CD4-positive, alpha-beta memory T cell (primary cell): ENCODE measurements at places on chromosomes 4 and X.

DNA sequence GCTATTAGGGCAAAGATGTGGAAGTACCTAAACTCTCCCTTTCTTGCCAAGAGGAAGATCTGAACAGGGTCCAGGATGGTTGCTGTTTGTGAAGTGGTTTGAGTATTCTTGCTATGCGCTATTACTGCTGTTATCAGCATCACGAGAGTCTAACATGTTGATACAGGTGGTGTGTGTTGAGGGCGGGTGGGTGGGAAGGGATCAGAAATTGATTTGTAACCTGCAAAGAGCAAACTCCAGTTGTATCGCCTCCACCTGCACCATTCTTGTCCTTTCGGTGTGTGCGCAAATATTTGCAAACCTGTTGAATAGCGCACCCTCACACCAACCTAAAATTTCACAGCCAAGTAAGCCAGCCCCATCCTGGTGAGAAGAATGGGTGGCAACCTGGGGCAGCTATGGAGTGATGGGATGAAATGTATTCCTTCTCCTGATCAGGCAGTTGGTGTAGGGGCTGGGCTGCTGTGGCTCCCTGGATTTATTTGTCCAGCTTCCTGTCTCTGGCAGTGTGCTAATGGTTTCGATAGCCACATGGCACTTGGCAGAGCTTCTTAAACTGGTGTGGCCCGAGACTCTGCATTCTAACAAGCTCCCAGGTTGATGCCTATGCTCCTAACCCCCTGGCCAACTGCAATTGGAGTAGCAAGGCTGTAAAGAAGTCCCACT lies 102.6 kb upstream of the SCML1 start:
- DNase-seq: no peak

- DNase-seq: no peak
Measured at GRCh38 chrX:150352581-150352980, 10.5 kb upstream of the MAMLD1 start.

DNA sequence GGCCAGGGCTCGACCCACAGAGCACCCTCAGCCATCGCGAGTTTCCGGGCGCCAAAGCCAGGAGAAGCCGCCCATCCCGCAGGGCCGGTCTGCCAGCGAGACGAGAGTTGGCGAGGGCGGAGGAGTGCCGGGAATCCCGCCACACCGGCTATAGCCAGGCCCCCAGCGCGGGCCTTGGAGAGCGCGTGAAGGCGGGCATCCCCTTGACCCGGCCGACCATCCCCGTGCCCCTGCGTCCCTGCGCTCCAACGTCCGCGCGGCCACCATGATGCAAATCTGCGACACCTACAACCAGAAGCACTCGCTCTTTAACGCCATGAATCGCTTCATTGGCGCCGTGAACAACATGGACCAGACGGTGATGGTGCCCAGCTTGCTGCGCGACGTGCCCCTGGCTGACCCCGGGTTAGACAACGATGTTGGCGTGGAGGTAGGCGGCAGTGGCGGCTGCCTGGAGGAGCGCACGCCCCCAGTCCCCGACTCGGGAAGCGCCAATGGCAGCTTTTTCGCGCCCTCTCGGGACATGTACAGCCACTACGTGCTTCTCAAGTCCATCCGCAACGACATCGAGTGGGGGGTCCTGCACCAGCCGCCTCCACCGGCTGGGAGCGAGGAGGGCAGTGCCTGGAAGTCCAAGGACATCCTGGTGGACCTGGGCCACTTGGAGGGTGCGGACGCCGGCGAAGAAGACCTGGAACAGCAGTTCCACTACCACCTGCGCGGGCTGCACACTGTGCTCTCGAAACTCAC lies 3.6 kb downstream of the MID1IP1 start:
- DNase-seq: no peak

- no peak for DNase-seq
Measured at GRCh38 chr4:120922381-120923206, at the start of gene PRDM5. PRDM5 (minus strand) TSS chr4:120922726; CDS start chr4:120922608, 118 bp downstream.

DNA sequence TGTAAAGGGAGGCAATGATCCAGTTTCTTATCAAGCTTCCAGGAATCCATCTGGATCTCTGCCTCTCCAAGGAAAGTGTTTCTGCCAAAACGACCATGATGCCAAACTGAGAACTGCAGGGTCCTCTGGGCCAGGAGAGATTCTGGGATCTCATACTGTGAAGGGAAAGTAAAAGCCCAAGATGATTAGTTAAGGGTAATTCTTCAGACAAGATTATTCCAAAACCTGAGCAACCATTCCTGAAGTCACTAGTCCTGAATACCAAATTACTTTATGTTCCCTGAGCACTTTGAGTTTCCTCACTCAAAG lies 42.0 kb downstream of the SRPX2 start:
- no peak for DNase-seq

- DNase-seq: no peak
Measured at GRCh38 chrX:68043713-68044438, 389.4 kb downstream of the OPHN1 start.

GRCh38 chr4:98773638-98774037 lies 115.2 kb upstream of the TSPAN5 start:
- no peak for DNase-seq

DNA sequence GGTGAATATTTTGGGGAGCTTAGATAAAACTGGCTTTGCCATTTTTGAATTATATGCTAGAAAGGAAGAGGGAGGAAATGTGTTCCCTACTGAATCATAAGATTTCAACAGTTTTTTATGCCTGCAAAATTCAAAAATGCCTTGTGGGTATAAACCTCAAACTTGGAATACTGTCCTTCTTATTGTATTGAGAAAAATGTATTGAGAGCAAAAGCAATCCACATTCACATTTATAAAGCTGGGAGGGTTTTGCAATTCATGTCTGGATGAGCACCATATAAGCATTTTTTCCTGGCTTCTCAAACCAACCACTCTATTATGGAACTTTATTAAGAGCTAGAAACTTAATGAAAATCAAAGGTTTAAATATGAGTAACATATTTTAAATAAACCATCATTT lies 289.8 kb downstream of the PCDH7 start:
- DNase-seq: no peak
